Stimulated activated CD4-positive, alpha-beta T cell treated with anti-CD3 and anti-CD28 coated beads, Interleukin-2, amount 100 ng/mL, for 24 hours (primary cell): ENCODE measurements at places on chromosomes 5 and 9.

DNA sequence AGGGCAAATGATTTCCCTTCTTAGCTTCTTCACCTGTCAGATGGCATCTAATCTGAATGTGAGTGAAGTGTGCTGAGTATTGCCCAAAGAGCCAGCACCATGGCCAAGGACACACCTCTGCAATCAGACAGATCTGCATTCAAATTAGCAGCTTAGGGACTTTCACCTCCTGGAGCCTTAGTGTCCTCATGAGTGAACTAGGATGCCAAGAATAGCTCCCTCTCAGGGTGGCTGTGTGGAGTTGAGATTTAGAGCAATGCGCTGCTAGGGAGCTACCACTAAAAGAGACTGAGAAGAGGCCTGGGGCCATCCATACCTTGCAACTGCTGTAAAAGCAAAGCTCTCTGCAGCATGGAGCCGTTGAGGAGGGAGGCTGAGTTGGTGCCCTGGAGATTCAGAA lies 1.4 kb downstream of the CIZ1 start:
- DNase-seq: no peak

DNA sequence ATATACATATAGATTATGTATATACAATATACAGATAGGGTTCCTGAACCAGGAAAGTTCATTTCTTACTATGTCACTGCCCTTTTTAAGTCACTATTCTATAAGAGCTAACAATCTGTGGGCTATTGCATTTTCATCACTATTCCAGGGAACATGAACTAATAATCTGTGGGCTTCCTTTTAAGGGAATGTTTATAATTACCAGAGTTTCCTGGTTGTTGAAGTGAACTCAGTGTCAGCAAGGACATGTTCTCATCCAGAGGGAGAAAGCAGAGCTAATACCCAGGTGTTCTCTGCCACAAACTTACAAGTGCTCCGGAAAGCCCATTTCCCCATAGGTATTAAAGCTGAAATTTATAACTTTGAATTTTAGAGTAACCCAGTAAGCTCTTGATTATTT lies 69.6 kb downstream of the CWC27 start:
- DNase-seq: no peak

- no peak for DNase-seq
Observed at GRCh38 chr5:137753691-137754187, 424 bp downstream of the HNRNPA0 start.

- no peak for DNase-seq
Observed at GRCh38 chr5:127002390-127002789, 28.0 kb downstream of the MARCHF3 start.

GRCh38 chr9:21559402-21560280 lies 77.5 kb upstream of the IFNE start:
- DNase-seq: peak; percentile 64

DNA sequence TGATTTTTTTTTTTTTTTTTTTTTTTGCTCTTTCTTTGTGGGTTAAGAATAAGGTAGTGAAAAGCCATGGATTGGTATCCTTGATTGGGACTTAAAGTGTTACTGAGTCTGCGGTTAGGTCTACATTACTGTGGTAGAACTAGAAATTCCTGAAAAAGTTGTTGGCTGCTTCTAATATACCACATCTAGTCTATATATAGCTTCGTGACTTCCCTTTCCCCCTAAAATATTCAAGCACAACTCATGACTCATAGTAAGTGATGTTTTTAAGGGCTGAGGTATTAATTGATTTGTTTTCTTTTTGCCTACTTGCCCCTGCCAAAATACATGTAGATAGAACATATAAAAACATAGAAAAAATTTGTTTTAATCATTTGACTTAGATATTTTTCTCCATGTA lies 247.6 kb downstream of the TMEM232 start:
- DNase-seq: no peak

DNA sequence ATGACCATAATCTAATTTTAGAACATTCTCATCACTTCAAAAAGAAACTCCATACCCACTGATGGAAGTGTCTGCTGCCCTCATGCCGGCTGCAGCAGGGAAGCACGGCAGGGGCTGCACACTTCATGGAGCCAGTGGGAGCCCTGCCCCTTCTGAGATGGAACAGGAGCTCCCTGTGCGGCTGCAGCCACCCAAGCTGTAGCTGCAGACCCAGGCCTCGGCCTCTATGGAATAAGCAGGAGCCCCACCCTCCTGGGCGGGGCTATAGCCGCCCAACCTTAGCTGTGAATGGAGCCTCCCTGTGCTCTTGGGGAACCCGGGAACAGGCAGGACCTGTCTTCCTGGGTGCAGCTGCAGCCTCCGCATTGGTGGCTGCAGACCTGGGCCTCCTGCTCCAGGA lies 128.5 kb downstream of the NUDT12 start:
- no peak for DNase-seq

DNA sequence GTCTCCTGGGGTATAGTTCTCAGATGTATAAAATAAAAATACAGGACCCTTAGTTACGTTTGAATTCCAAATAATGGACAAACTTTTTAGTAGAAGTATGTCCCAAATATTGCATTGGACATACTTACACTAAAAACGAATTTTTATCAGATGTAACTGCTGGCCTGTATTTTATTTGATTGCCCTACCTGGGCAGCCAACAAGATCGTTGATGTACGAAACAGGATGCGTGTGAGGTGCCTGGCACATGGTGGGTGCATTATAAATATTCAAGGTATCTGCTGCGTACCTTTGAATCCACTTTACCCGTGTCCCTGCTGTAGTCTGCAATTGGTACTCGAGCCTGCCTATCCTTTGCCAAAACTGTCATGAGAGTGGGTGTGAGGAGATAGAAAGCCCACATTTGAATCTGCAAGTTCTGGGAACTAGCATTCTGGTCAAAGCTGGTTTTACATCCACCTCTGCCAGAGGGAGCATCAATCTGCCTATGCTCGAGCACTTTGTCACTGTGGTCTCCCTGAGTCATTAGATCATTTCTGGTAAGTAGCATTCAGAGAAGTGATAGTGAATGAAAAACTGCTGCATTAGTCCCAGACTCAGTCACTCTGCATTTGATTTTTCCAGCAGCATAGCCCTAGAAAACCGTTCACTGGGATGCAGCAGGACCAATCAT lies 133.7 kb upstream of the IQGAP2 start:
- peak; percentile 43 for DNase-seq

DNA sequence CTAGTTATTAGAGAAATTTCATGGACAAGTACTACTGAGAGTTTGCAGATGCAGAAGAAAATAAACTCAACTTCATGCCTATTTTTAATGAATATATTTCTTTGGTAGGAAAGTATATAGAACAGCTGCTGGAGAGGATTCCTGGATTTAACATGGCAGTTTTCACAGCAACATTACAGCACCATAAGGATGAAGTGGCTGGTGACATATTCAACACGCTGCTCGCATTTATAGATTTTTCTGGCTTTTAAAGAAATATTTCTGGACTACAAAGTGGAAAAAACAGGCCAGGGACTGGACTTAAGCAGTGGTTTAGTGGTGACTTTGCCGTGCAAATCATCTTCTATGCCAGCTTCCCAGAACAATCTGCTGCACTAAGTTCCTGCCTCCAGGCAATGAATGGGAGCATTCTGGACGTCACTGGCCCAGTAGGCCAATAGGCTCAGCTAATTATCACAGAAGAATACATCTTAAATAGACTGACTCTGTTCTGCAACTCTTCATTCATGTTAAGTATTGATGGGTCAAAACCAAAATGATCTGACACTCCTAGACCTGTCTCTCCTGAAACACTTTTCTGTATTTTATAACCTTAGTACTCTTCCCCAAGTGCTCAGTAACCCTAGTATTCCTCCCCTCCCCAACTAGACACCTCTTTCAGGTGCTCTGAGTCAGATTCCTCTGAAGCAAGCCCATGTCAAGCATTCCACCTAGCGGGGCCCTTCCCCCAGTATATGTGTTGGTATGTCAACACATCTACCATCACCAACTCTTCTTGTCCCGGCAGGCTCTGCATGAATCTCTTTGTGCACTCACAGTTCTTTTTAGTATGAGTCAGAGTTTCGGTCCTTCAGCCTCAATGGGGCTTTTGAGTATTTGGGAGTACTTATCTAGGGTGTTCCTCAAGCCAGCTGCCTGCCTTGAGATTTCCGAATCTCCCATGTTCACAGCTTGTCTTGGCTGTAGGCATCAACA lies 625.5 kb downstream of the CHSY3 start:
- DNase-seq: no peak
